Left forelimb (tissue), 1 donor: ENCODE measurements at places on chromosomes 3 and 15.
A peak's percentile ranks its signal among the peaks of the same experiment; 100 is the strongest.

DNA sequence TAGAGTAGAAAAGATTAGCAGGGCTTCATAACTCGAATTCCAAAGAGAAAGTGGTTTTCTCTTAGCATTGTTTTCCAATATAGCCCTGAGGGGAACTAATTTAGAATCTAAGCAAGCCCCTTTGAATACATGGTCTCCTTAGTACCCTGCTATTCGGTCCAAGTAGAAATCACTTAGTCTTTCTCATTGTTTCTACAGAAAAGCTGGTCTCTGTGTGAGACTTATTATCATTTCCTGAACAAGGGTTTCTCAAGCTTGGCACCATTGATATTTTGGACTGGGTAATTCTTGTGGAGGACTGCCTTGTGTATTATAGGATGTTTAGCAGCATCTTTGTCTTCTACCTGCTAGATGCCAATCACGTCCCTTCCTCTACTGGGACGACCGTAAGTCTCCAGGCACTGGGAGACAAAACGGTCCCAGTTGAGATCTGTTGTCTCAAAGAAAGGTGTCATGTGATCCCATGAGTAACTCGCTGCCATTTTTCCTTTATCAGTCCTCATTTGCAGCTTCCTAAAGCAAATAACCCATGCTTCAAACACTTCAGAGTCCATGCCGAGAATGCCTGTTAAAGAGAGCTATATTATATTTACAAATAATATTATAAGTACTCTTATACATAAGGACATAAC lies 230.7 kb upstream of the SLCO3A1 start:
- DNase-seq: no peak

DNA sequence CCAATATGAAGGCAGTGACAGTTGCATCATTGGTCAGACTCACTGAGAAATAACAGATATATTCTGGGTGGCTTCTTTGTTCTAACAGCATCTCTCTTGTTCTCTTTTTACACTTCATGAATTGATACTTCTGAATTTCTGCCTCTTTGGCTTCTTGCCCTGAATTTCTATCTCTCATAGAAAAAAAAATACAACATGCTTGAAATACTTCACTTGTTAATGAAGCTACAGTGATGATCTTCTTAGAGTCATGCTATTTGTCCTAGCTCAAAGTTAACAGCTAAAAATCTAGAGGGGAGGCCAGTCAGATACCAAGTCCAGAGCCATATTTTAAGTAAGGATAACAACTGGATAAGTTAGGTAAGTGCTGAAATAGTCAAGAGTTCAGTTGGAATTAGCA lies 597.2 kb upstream of the AGTR1 start:
- no peak for DNase-seq

- no peak for DNase-seq
These were observed 193.6 kb downstream of the UACA start for GRCh38 chr15:70569714-70570231.

- no peak for DNase-seq
These were observed 71.2 kb upstream of the SOX14 start for GRCh38 chr3:137692803-137693431.

GRCh38 chr3:70264122-70264780 lies 48.2 kb downstream of the MDFIC2 start:
- no peak for DNase-seq

DNA sequence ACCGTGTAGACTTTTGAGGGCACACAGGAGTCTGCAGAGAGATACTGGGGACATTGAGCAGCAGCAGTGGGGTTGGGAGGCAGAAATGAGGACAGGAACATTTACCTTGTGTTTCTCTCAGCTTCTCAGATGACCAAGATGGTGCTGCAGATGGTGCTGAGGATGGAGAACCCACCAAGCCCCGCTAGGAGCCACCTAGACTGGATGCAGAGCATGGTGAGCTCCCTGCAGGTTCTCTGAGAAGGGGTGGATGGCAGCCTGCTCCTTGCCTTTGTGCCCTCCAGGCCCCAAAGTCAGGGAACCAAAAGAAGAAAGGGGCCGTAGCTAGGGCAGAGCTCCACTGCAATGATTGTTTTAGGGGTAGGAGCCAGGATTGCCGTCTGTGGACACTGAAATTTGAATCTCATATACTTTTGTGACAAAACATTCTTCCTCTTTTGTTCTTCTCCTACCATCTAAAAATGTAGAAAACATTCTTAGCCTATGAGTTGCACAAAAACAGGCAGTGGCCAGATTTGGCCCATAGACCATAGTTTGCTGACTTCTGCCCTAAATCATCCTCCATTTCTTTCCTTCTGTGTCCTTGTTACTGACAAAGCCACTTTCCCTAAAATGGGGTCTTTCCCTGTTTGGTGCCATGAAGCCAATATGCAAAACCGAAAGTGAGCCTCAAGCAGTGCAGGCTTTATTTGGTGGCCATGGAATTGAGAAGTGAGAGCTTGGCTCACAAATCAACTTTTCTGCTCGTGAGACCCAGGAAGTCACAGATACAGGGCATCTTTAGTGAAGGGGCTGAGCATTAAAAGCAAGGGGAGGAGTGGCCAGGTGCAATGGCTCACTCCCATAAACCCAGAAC lies 11.9 kb upstream of the MUC20 start:
- no peak for DNase-seq

- no peak for DNase-seq
These were observed 59.5 kb upstream of the CTSH start for GRCh38 chr15:79004336-79004735.

- no peak for DNase-seq
These were observed 53.7 kb upstream of the ATP11B start for GRCh38 chr3:182739619-182740018.

DNA sequence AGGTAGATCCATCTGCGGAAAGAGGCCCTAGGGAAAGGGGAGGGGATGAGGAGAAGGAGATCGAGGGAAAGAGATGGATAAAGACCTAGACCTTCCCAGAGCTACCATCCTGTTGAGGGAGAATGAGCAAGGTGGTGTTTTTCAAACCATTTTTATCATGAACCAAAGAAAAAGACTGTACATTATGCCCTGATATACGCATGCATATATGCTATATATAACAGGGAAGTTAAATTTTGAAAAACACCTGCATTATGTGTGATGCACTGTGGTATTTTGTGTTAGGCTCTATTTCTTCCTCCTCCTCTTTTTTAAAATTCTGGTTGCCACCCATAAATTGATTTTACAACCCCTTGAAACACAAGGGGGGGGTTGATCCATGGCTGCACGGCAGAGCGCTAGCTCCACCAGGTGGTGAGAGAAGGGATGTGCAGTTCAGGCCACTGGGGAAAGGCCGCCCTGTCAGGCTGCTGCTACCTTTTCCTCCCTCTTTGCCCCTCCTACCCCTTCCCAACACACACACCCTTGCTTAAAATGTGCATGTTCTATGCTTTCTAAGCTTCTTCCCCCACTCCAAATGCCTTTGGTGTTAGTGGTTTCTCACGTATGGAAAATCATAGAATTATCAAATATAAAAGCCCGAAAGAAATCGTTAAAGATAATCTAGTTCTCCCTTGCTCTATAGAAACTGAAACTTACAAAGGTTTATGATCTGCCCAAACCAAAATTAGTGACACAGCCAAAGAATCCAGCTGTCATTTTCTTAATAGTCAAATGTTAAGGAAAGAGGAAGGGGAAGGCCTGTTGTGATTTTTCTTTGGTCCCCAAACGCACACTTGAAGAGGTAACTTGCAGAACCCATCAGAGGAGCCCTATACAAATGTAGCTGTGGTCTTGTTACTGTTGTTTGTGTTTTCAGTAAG lies 262.0 kb upstream of the UMPS start:
- DNase-seq: peak; percentile 72

- DNase-seq: no peak
These were observed 57.4 kb upstream of the PHLDB2 start for GRCh38 chr3:111801693-111802092.

DNA sequence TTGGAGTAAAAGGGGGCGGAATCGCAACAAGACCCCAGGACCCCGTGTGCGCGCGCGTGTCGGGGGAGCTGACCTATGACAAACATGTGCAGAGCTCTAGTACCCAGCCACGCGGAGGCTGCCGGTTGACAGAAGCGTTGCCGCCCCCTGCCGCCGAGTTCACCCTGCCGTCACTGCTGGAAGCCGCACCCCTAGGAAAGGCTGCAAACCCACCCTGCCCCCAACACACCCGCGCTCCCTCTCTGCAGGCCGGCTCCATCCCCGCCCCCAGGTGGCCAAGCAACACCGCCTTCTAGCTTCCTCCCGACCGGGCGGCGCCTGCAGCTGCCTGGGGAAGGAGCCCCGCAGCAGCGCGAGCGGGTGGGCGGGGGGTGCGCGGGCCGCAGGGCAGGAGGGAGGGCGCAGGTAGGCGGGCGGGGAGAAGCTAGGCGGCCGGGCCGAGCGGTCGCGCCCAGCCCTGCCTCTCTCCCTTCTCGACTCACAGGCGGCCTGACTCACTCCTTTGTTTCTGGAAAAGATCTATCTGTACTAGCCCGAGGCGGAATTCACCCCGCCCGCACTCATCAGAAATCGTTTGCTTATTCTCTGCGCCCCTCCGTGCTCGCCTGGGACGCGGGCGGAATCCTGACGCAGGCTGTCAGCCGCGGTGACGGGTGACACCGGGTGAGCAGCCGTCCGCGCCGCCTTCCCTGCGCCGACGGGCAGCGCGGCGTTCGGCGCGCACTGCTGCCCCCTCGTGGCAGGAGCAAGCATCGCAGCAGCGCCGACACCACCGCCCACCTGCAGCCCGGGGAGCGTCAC lies 160.8 kb downstream of the GAP43 start:
- peak; percentile 96 for DNase-seq

DNA sequence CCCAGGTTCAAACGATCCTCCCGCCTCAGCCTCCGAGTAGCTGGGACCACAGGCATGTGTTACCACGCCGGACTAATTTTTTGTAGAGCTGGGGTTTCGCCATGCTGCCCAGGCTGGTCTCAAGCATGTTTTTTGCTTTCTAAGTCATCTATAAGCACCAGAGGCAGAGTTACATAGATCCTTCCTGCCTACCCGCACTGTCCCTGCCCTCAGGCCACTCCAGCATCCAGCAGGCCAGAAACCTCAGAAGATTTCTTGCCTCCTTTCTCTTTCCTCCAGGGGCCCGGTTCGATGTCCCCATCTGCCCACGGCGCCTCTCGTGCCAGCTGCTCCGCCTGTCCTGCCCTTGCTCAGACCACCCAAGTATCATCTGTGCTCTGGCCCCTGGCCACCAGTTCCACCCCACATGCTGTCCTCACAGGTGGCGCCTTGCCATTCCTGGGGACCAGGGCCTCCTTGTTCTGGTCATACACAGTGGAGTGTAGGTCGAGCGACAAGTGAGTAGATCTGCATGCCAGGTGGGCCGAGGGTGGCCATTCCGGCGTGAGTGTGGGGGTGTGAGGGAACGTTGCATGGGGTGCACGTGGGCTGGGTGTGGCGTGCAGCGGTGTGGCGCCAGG lies 27.3 kb downstream of the KLHDC8B start:
- DNase-seq: no peak

GRCh38 chr15:48202068-48202467 lies 4.0 kb upstream of the SLC12A1 start:
- DNase-seq: no peak

DNA sequence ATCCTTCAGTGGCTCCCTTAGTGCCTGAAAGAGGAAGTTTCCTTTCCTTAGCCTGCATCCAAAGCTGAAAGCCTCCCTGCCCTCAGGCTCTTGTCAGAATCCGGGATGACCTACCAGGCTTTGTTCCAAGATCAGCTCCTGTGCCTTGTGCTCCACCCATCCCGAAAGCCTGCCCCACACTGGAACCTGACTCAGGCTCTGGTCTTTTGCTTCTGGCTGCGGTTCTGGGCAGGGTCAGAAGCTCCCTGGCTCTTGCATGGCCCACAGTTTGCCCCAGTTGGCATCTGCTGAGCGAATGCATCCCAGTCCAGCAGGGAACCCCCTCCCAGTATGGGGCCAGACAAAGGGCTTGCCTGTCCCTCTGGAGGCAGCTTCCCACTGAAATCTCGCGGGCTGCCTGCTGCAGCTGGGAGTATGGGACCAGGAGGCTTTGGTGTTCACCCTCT lies 25.9 kb upstream of the KIF23 start:
- DNase-seq: peak; percentile 62

- peak; percentile 25 for DNase-seq
These were observed 6.8 kb downstream of the CHSY1 start for GRCh38 chr15:101244889-101245668.

- no peak for DNase-seq
These were observed 5.6 kb upstream of the CCDC13 start for GRCh38 chr3:42778644-42779043.

GRCh38 chr3:131067983-131068382 lies 41.3 kb downstream of the NEK11 start:
- DNase-seq: no peak

GRCh38 chr15:76169911-76170800 lies 110.4 kb downstream of the TMEM266 start:
- no peak for DNase-seq

DNA sequence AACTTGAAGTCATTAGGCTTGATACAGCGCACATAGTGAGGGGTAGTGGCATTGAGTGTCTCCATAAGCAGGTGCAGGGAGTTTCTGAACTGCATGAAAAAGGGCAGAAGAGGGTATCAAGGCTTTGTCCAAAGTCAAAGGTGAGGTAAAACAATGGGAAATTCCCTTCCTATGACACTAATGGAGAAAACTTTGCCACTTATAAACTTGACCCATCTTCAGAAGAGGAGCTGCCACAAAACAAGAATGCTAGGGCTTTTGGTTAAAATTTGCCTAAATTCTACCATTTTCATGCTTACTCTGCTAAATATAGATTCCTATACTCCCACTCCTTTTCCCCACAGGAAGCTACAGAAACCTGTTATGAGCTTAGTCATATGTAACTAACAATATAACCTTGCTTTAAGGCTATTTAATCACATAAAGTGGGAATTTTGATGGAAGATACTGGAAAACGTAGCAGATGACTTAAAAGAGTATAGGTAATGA lies 87.5 kb upstream of the MYO5C start:
- DNase-seq: no peak

- DNase-seq: no peak
These were observed 43.7 kb downstream of the STAG1 start for GRCh38 chr3:136708333-136708985.

- DNase-seq: no peak
These were observed 5.0 kb upstream of the UACA start for GRCh38 chr15:70768257-70768883.

- no peak for DNase-seq
These were observed 26.4 kb downstream of the ADCY5 start for GRCh38 chr3:123422457-123422856.

DNA sequence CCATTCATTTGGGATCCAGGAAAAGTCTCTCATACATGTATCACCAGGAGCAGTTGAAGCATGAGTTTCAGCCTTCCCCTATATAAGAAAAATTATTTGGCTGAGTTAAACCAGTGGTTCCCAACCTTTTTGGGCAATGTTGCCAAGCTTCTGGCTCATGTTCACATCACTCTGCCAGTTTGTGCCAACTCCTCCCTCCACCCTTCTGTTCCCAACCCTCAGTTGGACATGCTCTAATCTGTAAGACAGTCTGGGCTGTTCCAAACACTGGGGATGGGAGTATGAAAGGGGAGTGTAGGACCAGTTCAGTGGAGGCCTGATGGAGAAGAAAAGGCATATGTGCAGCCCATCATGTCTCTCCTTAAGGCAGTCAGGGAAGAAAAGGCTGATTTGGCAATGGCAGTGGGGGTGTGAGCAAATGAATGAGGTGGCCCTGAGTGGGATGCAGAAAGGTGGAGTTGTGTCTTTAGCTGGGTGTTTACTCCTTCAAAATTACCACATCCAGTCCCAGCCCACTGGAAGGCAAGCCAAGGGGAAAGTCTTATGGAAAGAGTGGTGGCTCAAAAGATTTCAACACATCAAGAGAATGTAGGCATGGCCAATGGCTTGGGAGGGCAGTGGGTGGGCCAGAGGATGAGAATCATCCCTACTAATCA lies 32.0 kb upstream of the PRICKLE2 start:
- no peak for DNase-seq
